Mammary epithelial cell (primary cell): ENCODE measurements at places on chromosomes 7 and 10. TPM values are rescaled to one million over a fixed set of nuclear protein-coding genes. Genes with fewer than 3 reads are reported as not detected.
A peak's percentile ranks its signal among the peaks of the same experiment; 100 is the strongest.

DNA sequence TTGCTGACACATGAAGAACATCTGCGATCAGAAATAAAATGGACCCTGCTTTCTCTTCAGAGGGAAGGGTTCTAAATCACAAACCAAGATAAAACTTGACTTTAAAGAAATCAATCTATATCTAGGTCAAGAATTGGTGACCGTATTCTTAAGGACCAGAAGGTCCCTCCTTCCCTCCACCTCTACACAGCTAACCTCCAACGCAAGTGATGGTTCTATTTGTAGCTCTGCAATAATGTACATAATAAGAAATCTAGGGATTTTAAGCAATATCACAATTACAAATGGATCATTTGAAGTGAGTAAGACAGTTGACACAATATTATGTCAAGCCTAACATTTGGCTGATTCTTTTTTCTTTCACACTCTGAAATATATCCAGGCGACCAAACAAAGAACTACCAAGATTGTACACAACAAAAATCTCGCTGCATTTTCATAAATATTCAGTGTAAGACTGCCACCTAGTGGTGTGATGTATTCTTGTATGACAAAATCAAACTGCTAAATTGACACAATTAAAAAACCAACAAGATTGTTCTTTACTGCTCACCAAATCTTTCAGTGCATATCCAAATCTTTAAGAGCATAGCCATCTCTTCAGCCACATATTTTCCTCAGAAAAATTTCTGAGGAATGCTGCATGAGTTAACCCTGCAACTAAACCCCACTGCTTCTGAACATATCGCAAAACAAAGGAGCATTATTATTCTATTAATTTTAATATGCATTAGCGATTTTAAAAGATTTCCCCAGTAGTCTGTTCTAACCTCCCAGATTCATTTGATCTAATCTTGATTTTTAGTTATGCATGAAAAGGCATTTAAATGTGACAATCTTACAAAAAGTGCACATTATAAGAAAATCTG, 44.5 kb downstream of the ICA1 start:
- DNase-seq: peak; percentile 36

DNA sequence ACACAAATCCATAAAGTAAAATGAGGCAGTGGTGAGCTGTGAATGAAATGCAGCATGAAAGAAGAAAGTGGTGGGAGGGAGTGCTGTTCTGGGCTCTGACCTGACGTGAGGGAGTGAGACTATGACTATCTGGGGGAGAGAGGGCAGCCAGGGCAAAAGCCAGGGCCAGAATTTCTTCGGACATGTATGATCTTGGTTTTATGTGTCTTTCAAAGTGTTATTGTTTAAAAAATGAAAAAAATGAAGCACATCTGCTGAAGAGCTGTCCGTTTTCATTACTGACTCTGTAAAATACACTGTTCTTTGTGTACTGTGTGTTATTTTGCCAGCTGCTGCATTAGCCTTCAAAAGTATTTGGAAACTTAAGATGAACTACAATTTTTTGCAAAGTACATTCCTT, 70.2 kb upstream of the KLF14 start:
- no peak for DNase-seq

- no peak for DNase-seq
These were observed 515 bp downstream of the TBX20 start for GRCh38 chr7:35253460-35253709.

DNA sequence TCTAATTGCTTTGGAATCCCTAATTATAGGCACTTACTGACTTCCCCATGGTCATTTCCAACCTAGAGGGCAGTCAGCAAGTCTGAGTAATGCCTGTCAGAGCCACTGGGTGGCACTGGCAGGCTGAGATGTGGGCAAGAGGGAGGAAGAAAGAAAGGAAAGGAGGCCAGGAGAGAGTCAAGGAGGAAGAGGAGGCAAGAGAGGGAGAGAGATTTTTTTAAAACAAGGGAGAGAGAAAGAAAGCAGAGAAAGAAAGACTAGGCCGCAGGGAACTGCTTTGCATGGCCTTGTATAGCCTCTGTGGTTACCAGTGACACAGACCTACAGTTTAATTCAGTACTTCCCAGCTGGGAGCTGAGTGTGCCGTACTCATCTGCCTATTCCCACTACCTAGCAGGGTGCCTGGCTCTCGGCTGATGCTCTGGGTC, 210.4 kb upstream of the ADO start:
- DNase-seq: peak; percentile 51

DNA sequence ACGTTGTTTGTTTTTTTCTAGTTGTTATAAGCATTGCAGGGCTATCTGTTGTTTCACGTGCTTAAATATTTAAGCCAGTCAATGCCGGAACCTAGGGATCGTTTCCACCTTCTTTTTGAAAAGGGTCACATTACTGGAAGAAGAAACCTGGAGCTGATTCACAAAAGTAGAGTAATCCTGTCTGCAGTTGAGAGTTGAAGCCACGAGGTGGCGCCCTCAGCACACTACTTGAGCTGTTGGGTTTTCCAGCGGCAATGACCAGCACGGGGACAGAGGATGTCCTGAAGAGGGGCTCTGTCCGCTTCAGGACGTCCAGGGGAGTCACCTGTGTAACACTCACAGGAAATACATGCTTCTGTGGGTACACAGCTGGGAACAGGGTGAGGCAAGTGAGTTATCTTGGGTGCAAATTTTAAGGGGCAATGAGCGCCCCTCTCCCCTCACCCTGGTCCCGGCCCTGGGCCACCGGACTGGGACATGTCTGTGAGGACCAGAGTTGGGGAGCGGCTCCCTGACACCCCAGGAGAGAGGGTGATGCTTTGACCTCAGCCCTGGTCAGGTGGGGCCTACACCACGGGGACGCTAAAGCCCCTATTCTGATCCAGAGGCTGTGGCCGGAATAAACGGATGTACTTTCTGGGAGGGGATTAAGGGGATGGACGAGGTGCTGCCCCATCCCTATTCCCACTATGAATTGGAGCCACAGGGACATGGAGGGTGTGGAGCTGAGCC, 26.3 kb upstream of the WDFY4 start:
- DNase-seq: peak; percentile 39

TLL2 gene
- total RNA-seq: 0.59 TPM in 2 replicates

DNA sequence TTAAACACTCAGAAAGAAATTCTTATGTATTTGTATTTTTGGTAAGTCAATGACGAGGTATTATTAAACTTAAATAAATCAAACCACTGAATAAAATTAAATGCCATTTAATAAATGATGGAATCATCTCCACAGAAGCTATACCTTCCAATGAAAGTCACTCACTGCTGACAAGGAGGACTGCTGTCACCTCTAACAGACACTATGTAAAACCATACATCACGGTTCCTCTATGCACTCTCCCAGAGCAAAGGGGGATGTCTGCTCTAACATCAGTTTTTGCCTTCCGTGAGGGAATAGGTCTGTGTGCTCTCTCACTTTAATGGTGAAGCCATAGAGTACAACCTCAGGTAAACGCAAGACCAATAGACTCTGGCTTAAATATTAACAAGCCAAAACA, 99.7 kb upstream of the DDC start:
- no peak for DNase-seq

DNA sequence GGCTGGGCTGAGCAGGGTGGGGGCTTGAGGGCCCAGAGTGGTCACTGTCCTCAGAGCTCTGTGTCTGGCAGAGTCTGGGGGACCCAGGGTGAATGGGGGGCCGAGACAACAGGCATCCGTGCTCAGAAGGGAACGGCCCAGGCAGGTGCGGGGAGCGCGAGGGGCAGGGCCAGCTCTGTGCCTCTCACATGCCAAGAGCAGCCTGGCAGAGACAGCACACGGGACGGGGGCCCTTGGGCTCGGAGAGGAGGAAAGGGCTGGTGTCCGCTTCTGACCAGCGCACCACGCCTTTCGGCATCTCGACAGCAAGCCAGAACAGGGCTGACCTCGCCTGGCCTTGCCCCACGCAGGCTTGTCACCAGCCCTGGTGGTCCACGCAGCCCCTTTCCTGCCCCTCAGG, 13.4 kb downstream of the AMZ1 start:
- no peak for DNase-seq

PPP1R17 gene
- not detected in 2 replicates for total RNA-seq

ACHE gene
- 0.17 TPM for total RNA-seq

DNA sequence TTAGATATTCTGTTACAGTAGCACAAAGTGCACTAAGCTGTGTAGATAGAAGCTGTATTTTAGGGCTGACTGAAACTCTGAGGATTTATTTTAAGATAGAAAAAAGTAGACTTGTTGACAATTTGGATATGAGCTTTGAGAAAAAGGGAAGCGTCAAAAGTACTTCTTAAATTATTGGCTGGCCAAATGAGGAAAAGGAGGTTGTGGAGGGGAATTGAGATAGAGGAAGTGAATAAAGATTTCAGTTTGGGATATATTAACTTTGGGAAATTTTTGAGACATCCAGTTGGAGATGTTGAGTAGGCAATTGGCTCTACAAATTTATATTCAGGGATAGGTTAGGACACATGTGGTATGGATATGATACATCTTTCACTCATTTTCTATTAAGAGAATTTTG, 74.0 kb upstream of the CCDC6 start:
- no peak for DNase-seq

GRCh38 chr7:108211382-108212201, 81.4 kb upstream of the LAMB4 start:
- DNase-seq: peak; percentile 94

- DNase-seq: peak; percentile 37
These were observed 20.1 kb downstream of the EPC1 start for GRCh38 chr10:32326680-32327363.
